ENCODE measurements at places on chromosomes 3 and 15. TPM values are rescaled to one million over a fixed set of nuclear protein-coding genes. Genes with fewer than 3 reads are reported as not detected.

IL17RD gene
- polyA plus RNA-seq: 0.09 TPM

FBXO40 gene
- not detected for polyA plus RNA-seq

CHST2 gene
- polyA plus RNA-seq: 0.69 TPM

THSD4 gene
- polyA plus RNA-seq: 1.3 TPM

GOLGA8G gene
- polyA plus RNA-seq: not detected

HCN4 gene
- not detected for polyA plus RNA-seq

PAQR5 gene
- 0.22 TPM for polyA plus RNA-seq

FANCD2OS gene
- not detected for polyA plus RNA-seq

RARB gene
- polyA plus RNA-seq: 2.2 TPM

RASGRF1 gene
- polyA plus RNA-seq: not detected

SPSB4 gene
- 0.19 TPM for polyA plus RNA-seq

GNAI2 gene
- polyA plus RNA-seq: 59.5 TPM

GNAT1 gene
- polyA plus RNA-seq: not detected

STRIT1 gene
- polyA plus RNA-seq: not detected

TRIM42 gene
- not detected for polyA plus RNA-seq

CASR gene
- polyA plus RNA-seq: 0.12 TPM

FGD5 gene
- 2.0 TPM for polyA plus RNA-seq

SLITRK3 gene
- polyA plus RNA-seq: 4.2 TPM

SMCO1 gene
- not detected for polyA plus RNA-seq

TRAT1 gene
- 0.06 TPM for polyA plus RNA-seq

CHRM5 gene
- not detected for polyA plus RNA-seq

SLC38A3 gene
- polyA plus RNA-seq: 114 TPM

GATM gene
- polyA plus RNA-seq: 401 TPM

MYO5C gene
- 3.4 TPM for polyA plus RNA-seq

SERINC4 gene
- 0.06 TPM for polyA plus RNA-seq

CD86 gene
- 1.7 TPM for polyA plus RNA-seq

ZBED2 gene
- not detected for polyA plus RNA-seq

GRK7 gene
- polyA plus RNA-seq: not detected

GALNT15 gene
- polyA plus RNA-seq: 1.5 TPM

CLRN1 gene
- not detected for polyA plus RNA-seq

CYP1A2 gene
- polyA plus RNA-seq: 21.8 TPM

AP3B2 gene
- not detected for polyA plus RNA-seq

ANKRD34C gene
- not detected for polyA plus RNA-seq

IL5RA gene
- polyA plus RNA-seq: not detected

NMD3 gene
- 19.9 TPM for polyA plus RNA-seq

ALDH1L1 gene
- 105 TPM for polyA plus RNA-seq

CNTN3 gene
- polyA plus RNA-seq: 0.78 TPM

AADAC gene
- polyA plus RNA-seq: 285 TPM

REC114 gene
- polyA plus RNA-seq: not detected

Measured in liver (tissue), 10 donors.